ENCODE measurements at places on chromosomes 12 and 14.

DNA sequence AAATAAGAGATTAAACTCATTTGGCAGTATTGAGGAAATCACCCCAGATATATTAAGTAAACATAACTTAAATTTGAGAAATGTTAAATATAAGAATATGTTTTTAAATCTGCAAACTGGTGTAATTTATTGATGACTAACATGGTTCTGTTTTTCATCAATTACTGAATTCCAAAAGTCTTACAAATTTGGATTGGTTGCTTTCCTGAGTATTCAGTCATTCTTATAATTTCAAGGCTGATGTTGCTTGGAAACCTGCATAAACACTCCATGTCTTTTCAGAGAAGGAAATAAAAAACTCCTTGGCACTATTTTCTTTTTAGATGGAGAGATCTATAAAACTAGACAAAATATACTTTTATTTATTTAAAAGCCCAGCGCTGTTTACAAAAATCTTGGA, 71.7 kb downstream of the NOVA1 start:
- DNase-seq, result no peak

DNA sequence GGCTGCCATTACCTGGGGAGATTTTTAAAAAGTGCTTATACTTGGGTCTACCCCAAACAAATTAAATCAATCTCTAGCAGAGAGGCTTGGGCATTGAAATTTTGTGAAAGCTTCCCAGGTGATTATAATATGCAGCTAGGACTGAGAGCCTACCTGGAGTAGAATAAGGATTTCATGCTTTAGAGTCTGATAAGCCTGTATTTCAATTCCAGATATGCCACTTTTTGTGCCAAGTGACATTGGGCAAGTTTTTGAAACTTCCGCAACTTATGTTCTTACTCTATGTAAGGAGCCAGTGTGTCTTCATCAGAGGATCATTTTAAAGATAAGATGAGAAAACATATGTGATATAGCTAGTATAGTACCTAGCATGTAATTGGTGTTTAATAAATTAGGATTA, 159.8 kb upstream of the LRIG3 start:
- no peak for DNase-seq

DNA sequence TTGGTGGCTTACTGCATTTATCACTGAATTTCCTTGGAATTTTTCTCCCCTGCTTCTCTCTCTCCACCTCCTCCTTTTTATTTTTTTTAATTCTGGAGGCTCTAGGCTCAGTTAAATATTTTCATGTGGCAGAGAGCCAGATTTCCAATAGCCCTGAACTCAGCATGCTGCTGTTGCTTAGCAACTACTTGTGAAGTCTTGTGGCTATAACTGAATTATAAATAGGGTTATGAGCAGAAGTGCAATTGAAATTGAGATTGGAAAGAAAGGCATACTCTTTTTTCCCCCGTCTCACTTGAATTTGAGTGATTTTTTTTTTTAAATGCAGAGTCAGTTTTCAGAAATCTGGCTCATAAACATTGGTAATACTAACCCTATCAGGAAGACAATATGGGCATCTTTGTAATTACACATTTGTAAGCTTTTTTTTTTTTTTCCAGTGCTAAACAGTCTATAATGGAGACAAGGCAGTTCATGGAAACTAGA, 38.3 kb downstream of the ATF7IP start:
- DNase-seq, result no peak

GRCh38 chr14:80940146-80940545, 1.4 kb downstream of the CEP128 start:
- no peak for DNase-seq

DNA sequence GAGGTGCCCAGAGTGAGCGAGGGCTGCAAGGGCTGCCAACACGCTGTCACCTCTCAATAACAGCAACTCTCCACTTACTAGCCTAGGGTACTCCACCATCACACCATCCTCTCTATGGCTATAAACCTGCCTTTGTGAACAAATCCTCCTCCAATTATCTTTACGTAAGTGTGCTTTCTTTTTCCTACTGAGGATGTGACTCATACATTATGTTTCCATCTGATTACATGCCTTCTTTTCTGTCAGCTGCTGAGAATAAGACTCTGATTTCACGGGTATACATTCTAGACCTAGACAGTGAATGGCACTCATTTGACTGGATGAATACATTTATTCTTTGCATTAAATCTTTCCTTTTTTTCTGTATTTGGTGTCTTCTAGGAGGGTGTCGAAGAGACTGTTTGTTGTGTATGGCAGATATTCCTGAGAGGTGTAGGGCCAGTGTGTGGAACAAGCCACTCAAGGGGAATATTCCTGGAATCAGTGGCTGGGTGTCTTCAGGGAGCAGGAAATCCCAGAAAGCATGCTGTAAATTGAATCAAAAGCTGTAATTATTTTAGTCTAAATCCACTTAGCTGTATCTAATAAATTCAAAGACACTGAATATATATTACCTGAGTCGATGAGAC, 327.3 kb upstream of the TMTC1 start:
- DNase-seq, result no peak
